ENCODE measurements at places on chromosomes 11 and 22. TPM values are rescaled to one million over a fixed set of nuclear protein-coding genes. Genes with fewer than 3 reads are reported as not detected.

Gene MMP10
- total RNA-seq, result 0.20 TPM

Gene ZFTA
- total RNA-seq, result 48.2 TPM

Gene CRYBB3
- 0.39 TPM for total RNA-seq

Gene KDM4E
- not detected for total RNA-seq

GRCh38 chr11:57269571-57270021 is 32.5 kb upstream of the APLNR start:
- no peaks in the 10 kb centered on the region for H3K27me3 ChIP-seq
- no peak overlapping the region for H3K4me3 ChIP-seq
- H3K27ac ChIP-seq, result no peak overlapping the region
- no peak for DNase-seq

DNA sequence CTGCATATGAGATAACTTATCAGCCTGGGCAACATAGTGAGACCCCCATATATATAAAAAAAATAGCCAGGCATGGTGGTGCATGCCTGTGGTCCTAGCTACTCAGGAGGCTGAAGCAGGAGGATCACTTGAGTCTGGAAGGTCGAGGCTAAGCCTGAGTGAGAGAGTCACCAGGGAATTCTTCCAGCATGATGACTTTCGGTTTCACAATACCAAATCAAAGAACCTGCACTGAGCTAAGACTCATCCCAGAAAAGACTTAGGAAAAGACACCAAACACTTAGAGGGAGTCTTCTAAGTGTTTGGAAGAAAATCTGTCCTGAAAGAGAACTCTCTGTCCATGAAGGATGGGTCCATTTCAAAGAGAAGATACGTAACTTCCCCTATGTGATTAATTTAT is 12.7 kb downstream of the STK33 start:
- H3K36me3 ChIP-seq, result peaks cover 6% of the 10 kb centered on the region

DNA sequence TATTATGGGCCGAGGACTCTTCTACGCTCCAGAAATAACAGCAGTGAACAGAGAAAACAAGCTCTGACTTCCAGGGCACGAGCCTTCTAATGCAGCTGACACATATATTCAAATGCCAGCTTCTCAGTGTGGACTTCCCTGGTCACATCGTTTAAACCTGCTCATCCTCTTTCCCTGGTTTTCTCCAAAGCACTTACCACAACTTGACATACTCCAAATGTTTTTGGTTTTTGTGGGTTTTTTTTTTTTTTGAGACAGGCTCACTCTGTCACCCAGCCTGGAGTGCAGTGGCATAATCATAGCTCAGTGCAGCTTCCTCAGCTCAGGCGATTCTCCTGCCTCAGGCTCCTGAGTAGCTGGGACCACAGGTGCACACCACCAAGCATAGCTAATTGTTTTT is 105.5 kb downstream of the MICAL3 start:
- H3K27me3 ChIP-seq, result no peaks in the 10 kb centered on the region
- H3K27ac ChIP-seq, result no peak overlapping the region
- H3K4me3 ChIP-seq, result no peak overlapping the region
- no peak for DNase-seq
- H3K4me1 ChIP-seq, result peaks cover 16% of the 10 kb centered on the region

DNA sequence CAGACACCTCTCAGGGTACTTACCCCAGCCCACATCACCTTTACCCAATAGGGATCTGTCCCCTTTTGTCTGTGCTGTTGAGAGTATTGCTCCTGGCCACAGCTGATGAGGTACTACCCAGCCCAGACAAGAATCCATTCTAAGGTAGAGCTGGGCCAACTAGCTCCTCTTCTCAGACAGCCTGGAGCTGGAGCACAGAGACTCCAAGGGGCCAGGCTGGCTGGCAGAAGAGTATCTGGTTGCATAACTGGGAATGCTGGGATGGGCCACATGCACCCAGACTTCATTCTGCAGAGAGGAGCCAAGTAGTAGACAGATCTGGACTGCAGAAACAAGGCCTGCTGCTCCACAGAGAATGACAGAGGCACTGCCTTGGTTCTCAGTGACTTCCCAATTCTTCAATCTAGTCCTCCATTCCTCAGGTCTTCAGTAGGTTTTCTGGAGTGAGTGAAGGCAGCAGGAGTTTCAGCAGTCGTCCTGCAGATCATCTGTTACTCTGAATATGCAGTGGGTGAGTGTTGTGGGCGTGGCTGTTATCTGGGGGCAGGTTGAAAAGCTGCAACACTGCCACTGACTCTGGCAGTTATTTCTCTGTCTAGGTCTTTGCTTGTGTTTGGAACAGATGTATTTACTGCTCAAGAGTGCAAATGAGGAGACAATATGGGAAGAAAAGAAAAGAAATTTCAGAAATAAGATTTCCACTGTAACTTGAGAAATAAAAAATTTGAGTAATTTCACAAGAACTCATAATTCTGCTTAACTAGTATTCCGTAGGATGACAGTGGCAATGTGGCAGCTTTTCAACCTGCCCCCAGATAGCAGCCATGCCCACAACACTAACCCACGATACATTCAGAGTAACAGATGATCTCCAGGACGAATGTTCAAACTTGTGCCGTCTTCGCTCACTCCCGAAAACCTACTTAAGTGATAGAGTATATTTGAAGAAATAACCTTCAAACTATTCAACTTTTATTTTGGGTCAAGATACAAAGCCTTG is 34.9 kb downstream of the MAPK1 start:
- H3K4me1 ChIP-seq, result no peaks in the 10 kb centered on the region
- H3K4me3 ChIP-seq, result no peak overlapping the region
- DNase-seq, result no peak
- no peaks in the 10 kb centered on the region for H3K27me3 ChIP-seq
- no peak overlapping the region for H3K27ac ChIP-seq

DNA sequence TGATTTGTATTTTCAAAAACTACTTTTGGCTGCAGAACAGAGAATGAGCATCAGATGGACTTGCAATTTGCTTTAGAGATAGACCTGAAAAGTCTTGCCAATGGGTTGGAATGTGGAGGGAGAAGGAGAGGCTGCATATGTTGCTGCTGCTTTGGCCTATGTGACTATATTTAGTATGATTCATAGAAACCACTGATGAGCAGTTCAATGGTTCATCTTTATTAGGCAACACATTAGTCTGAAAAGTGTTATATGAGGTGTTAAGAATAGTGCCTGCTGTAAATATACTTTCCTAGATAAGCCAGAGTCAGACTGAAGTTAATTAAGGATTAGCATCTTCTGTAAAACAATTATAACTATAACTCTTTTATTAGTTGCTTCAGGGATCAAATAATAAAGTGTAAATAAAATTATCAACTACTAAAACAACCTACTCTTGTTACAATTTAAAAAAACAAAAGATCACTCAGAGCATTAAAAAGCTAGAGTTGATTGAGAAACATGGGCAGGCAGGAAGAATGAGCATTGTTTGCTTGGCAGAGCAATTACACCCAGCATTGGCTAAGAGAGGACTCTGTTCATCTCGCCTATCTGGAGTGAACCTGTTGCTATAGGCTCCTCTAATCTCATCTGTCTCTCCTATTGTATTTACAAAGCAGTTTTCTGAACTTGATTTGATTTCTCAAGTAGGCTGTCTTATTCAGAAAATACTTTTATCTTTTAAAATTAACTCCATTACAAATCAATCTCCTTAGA is 36.3 kb downstream of the HORMAD2 start:
- H3K4me3 ChIP-seq, result no peak overlapping the region
- H3K4me1 ChIP-seq, result no peaks in the 10 kb centered on the region
- H3K27me3 ChIP-seq, result no peaks in the 10 kb centered on the region
- no peak overlapping the region for H3K27ac ChIP-seq
- H3K36me3 ChIP-seq, result no peaks in the 10 kb centered on the region
- no peak for DNase-seq

DNA sequence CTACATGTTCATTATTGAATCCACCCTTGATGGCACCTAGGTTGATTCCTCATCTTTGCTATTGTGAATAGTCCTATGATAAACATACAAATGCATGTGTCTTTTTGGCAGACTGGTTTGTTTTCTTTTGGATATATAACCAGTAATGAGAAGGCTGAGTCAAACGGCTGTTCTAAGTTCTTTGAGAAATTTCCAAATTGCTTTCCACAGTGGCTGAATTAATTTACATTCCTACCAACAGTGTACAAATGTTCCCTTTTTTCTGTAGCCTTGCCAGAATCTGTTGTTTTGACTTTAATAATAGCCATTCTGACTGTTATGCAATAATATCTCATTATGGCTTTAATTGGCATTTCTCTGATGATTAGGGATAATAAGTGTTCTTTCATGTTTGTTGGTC is 184.9 kb downstream of the CASP12 start:
- H3K4me3 ChIP-seq, result no peak overlapping the region
- DNase-seq, result no peak
- no peaks in the 10 kb centered on the region for H3K27me3 ChIP-seq
- no peak overlapping the region for H3K27ac ChIP-seq

Data from H9 (cell line).